Stimulated activated CD4-positive, alpha-beta T cell treated with anti-CD3 and anti-CD28 coated beads, Interleukin-1b, Interleukin-23, amount 100 ng/mL, for 24 hours (primary cell): ENCODE measurements at places on chromosomes 12 and 14.

DNA sequence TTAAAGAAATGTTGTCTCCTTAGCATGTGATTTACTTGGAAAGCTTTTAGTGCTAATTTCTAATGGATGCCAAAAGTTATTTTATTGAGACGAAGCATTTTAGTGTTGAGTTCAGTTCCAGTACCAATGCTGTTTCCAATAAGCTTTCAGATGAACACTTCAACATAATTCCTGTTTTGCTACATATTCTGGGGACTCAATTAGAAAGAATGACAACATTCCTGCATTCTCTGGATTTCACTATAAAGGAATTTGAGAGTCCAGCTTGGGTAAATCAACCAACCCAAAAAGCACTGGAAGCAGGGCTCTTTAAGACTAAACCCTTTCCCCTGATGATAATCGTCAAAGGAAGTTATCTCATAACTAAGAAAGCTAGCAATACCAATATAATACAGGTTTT, 353.0 kb upstream of the TMTC1 start:
- DNase-seq, result no peak

- no peak for DNase-seq
These were observed 363.4 kb downstream of the NUAK1 start for GRCh38 chr12:105775343-105775742.

DNA sequence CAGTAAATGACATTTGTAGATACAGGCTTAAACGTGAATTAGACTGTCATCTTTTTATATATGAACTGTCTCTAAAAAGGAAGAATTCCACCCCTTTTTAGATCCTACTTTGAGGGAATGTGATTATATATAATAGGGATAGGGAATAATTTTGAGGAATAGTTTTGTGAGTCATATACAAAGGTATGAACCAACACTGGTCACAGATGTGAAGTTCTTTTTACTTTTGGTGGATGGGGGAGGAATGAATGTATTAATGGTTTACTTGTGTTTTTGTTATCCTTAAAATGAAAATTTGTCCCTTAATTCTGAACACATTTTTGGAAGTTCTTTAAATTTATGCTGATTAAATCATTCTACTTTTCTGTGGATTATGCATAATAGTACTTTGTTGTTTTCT, 30.4 kb downstream of the FRS2 start:
- DNase-seq, result no peak

DNA sequence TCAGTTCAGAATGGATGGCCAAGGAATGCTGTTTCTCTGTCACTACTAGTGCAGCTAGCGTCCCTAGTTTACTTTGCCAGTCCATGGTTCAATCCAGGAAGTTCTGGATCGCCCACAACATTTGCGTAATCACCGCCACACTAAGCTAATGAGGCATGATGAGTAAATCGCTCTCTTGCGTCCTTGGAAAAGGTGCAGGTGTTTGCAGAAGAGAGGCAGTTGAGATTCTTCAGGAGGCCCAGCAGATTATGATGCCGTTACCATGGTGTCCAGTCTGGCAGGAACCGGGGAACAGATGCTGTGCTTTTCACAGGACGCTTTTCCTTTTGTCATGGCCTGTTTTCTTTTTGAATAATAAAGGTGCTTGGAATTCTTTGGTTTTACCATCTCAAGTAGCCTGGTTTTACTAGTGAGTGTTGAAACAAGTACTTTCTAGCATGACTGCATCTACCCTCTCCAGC, 9.0 kb downstream of the TPH2 start:
- no peak for DNase-seq

- DNase-seq, result no peak
These were observed 74.0 kb downstream of the PDE3A start for GRCh38 chr12:20442322-20442721.

- DNase-seq, result no peak
These were observed 294.6 kb downstream of the GXYLT1 start for GRCh38 chr12:41850046-41850445.

DNA sequence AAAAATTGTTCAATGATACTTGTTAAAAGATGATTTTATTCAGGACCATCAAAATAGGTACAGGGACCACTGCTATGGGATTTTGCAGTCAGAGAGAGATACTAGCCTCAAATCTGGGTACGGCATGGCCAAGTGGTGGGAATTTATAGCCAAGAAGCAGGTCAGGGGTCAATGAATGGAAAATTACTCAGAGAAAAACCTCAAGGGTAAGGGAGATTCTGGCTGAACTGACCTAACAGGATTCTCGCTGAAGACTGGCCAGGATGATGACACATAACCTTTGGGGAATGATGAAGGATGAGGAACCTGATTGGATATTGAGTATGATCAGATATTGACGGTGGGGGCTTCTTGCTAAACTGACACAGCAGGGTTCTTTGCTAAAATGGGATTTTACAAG, 32.7 kb downstream of the DEPDC4 start:
- no peak for DNase-seq

- DNase-seq, result no peak
These were observed 75.6 kb downstream of the NEDD1 start for GRCh38 chr12:96982671-96983070.

GRCh38 chr14:39374851-39375250, 57.4 kb downstream of the FBXO33 start:
- no peak for DNase-seq

- DNase-seq, result no peak
These were observed 18.1 kb downstream of the RFC5 start for GRCh38 chr12:118034429-118035189.

GRCh38 chr12:95573951-95574576, 22.8 kb upstream of the USP44 start:
- DNase-seq, result no peak

DNA sequence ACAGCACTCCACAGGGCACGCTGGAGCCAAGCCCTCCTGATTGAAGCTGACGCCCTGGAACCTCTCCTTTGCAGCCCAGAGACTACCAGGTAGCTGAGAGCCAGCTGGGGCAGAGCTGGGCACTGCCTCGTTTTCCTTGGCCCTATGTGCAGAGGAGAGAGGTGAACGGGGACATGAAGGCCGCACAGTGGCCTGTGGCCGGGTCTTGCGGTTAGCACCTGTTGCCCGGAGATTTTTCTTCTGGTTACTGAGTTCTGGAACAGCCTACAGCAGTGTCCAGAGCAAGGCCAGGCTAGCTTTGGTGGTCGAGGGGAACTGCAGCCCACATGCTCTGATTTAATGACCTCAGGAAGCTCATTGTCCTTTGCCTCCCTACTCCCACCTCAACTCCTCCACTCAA, 201.3 kb upstream of the PRMT8 start:
- no peak for DNase-seq

DNA sequence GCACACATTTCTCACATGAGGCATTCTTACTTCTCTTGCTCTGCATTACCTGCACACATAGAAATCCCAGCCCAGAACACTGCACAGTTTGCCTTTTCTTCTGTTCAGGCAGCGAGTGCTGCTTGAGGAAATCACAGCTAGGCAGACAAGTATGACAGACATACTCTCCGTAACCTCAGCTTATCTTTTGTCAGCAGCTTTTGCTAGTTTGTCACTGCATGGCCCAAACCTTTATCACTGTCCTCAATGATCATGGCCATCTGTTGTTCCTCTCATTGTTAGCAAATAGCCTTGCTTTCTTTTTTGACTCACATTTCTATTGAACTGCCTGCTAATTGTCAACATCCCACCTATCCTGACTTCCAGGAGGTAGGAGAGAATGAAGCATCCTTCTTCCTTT, 5.3 kb downstream of the ZNF10 start:
- no peak for DNase-seq

DNA sequence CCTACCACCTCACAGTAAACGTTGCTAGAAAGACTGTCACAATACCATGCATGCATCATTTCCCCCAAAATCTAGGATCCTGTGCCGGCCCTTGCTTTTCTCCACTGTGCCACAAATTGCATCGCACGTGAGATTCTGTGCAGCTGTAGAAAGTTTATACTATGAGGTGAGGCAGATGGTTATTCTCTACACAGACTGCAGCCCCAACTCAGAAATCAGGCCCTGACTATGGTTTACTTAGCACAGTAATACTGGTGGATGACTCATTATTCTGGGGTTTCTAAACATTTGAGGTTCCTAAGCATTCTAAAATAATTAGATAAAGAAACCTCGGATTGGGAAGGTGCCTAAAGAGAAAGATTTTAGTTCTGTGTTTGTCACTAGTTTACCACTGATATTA, 163.8 kb upstream of the CCDC198 start:
- no peak for DNase-seq

DNA sequence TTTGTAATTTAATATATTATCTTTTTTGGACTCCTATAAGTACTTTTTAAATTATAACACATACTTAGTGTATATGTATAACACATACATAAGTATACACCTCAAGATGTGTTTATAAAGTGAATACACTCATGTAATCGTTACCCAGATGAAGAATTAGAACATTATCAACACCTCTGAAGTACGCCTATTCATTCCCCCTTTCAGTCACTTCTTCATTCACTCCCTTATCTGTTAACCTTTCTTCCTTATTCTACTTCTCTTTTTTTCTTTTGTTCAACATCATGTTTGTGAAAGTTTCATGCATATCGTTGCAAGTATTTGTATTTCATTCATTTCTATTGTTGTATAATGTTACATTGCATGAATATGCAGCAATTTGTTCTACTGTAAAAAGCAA, 98.5 kb downstream of the ARID2 start:
- DNase-seq, result no peak

- DNase-seq, result no peak
These were observed 153.1 kb downstream of the BCAT1 start for GRCh38 chr12:24795699-24796347.

DNA sequence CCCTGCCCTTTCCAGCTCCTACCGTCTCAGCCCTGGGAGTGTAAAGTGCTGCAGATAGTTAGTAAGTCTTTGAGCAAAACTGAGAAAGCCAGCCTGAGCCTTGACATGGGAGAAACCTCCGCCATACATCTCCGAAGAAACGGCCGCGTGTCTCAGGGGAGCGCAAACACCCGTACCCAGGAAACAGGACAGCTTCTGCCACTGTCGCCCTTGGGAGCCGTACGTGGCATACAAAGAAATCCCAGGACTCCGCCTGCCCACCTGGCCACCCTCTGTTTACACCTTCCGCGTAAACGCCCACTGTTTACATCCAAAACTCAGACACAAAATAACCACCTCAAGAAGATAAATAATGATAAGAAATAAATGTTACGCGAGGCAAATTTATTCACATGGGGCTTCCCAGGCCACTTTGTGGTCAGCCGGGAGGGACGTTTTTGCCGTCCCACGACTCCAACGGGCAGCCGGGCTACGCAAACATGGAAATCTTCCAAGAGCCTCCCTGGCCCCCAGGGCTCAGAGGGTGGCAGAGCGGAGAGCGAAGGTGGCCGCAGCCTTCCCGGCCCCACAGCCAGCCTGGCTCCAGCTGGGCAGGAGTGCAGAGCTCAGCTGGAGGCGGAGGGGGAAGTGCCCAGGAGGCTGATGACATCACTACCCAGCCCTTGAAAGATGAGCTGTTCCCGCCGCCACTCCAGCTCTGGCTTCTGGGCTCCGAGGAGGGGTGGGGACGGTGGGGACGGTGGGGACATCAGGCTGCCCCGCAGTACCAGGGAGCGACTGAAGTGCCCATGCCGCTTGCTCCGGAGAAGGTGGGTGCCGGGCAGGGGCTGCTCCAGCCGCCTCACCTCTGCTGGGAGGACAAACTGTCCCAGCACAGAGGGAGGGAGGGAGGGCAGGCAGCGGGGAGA, at the start of gene BDKRB2:
BDKRB2 (plus strand) TSS at position 689 of the 908 bp plus-strand sequence. CDS start 32,269 bp downstream, outside the sequence.
- DNase-seq, result no peak

DNA sequence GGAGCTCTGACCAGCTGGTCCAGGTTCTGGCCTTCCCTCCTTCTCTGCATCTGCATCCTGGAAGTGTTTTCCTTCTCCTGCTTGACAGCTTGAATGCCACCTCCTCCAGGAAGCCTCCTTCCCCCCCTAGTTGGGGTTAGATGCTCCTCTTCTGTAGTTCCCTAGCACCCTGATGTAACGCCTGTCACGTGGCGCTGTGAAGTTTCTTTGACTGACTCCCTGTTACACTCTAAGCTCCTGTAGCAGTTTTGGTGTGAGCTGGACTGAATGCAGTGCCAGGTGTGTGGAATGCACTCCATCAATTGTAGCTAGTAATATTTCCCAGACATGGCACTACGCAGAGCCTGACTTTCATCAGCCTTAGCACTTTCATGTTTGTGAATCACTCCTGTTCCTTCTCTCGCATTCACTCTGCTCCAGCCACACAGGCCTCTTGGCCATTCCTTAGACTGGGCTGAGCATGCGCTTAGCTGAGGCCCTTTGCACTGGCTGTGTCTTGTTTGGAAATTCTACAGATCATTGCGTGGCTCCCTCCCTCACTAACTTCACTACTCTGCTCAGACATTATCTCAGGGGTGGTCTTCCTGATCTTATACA, 2.1 kb upstream of the FAIM2 start:
- no peak for DNase-seq

GRCh38 chr14:104319491-104320241, 181.3 kb downstream of the KIF26A start:
- no peak for DNase-seq

DNA sequence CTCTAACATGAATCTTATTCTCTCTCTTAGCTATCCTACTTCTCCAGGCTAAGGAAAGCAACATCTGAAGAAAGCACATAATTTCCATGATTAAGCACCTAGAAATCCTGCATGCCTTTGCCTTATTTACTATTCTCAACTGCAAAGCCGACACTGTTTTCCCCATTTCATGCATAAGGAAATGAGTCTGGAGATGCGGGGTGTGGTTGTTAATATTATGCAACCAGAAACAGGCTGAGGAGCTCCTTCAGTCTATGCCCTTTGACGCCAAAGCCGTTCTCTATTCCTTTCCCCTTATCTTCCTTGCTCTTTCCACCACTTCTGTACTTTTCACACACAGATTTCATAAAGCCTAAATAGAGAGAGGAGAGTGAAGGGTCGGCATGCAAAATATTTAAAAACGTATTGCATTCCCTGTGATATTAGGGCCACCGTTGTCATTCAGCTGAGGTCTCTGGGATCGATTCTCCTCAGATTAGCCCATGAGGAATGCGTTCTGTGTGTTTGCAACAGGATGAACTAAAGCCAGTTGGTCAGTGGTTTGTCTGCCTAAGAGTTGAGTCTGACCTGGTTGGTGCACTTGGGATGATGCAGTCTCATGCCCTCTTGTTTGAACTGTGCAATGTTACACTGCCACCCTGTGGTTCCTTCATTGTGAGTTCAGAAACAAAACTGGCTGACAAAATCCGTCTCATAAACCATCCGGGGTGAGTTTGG, 53.1 kb upstream of the PLEKHG7 start:
- peak; percentile 33 for DNase-seq
